ENCODE measurements at places on chromosomes 16 and 17.

GRCh38 chr16:84577034-84577803 is 40.7 kb downstream of the COTL1 start:
- DNase-seq: no peak

- no peak for DNase-seq
Measured at GRCh38 chr17:41748275-41748674, 13.8 kb upstream of the HAP1 start.

DNA sequence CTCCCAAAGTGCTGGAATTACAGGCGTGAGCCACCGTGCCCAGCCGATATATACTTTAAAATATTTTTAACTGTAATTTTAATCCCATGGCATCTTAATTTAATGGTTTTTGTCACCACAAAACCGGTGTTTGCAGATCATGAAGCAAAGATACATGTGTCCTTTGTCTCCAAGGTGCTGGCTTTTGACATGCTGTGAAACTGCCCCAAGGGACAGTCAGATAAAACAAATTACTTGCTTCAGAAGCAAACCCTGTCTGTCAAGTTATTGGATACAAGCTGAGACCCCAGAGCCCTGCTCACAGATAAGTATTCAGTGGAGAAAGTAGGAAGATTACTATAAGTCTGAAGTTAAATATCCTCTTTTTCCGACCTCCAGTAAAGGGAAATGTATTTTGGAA is 39.8 kb downstream of the ARL4D start:
- DNase-seq: no peak

GRCh38 chr16:30066761-30067583 is 1.4 kb downstream of the ALDOA start:
- no peak for DNase-seq

DNA sequence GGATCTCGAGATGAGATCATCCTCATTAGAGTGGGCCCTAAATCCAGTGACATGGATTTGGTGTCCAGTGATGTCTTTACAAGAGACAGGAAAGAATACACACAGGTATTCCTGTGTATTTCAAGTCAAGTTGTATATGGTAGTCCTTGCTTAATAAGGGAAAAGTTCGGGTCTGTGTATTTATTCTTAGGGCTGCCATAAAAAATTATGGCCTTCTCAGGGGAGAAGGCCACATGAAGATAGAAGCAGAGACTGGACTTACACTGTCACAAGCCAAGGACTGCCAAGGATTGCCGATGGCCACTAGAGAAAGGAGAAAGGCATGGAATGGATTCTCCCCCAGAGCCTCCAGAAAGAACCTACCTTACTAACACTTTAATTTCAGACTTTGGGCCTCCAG is 8.3 kb downstream of the KRABD2 start:
- no peak for DNase-seq

GRCh38 chr16:11725457-11725856 is 17.2 kb downstream of the TXNDC11 start:
- DNase-seq: no peak

- DNase-seq: no peak
Measured at GRCh38 chr17:72603420-72604242, 482.8 kb downstream of the SOX9 start.

- DNase-seq: no peak
Measured at GRCh38 chr17:17978481-17979424, 6.1 kb downstream of the DRC3 start.

- no peak for DNase-seq
Measured at GRCh38 chr16:1174477-1175357, 21.8 kb downstream of the CACNA1H start.

DNA sequence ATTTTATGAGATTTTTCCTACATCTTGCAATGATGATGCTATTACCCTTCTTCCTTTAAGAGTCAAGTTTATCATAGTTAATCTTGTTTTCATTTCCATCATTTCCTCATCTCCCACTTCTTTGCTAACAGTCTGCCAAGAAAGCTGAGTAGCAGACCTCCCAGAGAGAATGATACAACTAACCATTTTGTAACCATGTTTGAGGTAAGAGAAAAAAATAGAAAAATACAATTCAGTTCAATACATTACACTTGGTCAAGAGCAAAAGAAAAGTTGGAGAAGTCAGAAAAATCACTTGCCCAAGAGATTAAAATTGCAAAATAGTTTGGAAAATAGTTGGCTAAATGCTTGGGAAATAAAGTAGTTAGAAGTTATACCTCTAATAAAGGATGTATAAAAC is 154.4 kb downstream of the ABCA8 start:
- no peak for DNase-seq

- DNase-seq: no peak
Measured at GRCh38 chr17:38619937-38620550, 14.3 kb upstream of the SRCIN1 start.

DNA sequence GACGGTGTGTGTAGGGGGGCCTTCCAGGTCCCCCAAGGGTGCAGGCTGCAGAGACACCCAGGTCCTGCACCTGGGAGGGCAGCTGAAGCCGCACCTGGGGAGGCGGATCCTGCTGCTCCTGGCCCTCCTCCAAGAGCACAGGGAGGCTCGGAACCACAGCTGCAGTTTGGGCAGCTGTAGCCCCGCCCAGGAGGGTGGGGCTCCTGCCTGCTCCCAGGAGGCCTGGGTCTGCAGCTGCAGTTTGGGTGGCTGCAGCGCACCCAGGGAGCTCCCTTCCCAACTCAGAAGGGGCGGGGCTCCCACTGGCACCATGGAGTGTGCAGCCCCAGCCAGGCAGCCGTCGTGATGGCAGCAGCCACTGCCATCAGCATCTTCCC is 69.4 kb upstream of the NKD1 start:
- DNase-seq: no peak

- no peak for DNase-seq
Measured at GRCh38 chr16:9458816-9459215, 367.4 kb downstream of the HAPSTR1 start.

DNA sequence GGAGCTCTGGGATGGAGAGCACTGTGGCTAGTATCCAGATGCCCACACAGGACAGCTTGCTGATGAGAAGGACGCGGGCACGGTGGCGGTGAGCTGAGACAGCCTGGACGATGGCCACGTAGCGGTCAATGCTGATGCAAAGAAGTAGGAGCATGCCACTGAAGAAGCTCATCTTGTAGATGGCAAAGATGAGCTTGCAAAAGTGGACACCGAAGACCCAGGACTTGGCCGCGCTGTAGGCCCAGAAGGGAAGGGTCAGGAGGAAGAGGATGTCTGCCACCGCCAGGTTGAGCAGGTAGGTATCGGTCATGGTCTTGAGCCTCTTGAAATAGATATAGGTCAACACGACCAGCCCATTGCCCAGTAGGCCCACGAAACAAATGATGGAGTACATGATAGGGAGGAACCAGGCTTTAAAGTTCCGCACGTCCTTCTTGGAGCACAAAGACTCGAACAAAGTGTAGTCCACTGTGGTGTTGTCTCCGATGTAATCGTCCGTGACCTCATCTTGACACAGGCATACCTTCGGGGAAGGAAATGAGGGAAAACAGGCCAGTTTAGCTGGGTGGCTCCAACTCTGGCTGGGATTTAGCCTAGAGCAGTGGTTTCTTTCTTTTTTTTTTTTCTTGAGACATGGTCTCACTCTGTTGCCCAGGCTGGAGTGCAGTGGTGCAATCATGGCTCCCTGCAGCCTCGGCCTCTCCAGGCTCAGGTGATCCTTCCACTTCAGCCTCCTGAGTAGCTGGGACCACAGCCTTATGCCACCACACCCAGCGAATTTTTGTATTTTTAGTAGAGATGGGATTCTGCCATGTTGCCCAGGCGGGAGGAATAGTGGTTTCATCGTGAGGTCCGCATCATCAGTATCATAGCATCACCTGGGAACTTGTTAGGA is 9.7 kb downstream of the CCR7 start:
- DNase-seq: no peak

GRCh38 chr17:64983708-64984107 is 64.4 kb upstream of the LRRC37A3 start:
- no peak for DNase-seq

GRCh38 chr17:1976683-1977064 is 48.5 kb downstream of the RTN4RL1 start:
- DNase-seq: no peak

DNA sequence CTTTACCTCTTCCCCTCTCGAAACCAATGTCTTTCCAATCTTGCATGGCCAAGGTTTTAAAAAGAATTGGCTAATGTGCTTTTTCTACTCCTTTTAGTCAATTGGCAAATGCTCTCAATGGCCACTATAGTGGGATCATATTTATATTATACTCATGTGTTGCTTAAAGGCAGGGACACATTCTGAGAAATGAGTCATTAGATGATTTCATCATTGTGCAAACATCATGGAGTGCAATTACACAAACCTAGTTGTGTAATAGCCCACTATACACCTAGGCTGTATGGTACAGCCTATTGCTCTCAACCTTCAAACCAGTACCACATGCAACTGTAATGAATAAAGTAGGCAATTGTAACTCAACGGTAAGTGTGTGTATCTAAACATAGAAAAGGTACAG is 180.9 kb downstream of the HS3ST3A1 start:
- DNase-seq: no peak

DNA sequence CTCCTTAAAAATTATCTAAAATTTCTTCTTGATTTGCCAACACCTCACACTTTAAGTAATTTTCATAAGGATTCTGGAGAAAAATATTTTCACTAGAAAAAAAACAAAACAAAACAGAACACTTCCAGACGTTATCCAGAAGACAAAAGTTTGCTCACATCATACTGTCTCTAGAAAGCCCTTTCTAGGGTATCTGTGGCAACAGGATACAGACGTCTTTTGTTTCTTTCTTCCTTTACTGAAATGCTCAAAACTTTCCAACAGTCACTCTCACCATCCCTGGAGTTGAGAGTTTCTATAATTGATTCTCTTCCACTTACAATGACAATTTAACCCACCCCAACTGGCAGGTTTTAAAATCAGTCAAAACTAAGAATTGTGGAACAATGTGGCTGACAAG is 2.6 kb downstream of the ZC3H7A start:
- no peak for DNase-seq

DNA sequence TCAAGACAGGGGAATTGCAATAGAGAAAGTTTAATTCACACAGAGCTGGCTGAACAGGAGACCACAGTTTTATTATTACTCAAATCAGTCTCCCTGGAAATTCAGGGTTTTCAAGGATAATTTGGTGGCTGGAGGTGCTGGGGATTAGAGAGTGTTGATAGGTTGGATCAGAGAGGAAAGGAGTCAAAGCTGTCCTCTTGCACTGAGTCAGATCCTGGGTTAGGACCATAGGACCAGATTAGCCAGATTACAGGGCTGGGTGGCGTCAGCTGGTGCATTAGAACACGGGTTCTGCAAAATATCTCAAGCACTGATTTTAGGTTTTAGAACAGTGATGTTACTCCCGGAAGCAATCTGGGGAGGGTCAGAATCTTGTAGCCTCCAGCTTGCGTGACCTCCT is 1.8 kb upstream of the NSMCE1 start:
- DNase-seq: no peak

- DNase-seq: no peak
Measured at GRCh38 chr17:78429618-78429995, 51.2 kb downstream of the PGS1 start.

GRCh38 chr16:83336603-83337002 is 471.2 kb upstream of the HSBP1 start:
- DNase-seq: no peak

- DNase-seq: no peak
Measured at GRCh38 chr17:73191443-73192205, 1.2 kb upstream of the COG1 start.

- peak; percentile 7 for DNase-seq
Measured at GRCh38 chr17:40417258-40417608, 463 bp downstream of the TOP2A start.

GRCh38 chr17:76048025-76048605 is 21.0 kb upstream of the EVPL start:
- no peak for DNase-seq

DNA sequence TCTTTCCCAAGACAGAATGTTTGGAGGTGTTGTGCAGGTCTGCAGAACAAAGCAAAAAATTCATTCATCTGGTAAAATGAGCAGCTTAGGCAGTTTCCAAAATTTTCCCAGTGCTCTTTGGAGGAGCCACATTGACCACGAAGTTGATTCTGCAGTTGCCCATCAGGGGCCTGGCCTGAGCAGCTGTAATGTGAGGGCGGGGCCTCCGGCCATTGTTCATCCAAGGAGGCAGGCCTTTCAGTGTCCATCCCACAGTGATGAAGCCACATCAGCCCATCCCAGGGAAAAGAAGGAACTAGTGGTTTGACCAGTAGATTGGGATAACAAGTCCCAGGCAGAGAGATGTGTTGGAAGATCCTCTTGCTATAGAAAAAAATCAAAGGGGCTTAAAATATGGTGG is 10.1 kb downstream of the UBFD1 start:
- no peak for DNase-seq

DNA sequence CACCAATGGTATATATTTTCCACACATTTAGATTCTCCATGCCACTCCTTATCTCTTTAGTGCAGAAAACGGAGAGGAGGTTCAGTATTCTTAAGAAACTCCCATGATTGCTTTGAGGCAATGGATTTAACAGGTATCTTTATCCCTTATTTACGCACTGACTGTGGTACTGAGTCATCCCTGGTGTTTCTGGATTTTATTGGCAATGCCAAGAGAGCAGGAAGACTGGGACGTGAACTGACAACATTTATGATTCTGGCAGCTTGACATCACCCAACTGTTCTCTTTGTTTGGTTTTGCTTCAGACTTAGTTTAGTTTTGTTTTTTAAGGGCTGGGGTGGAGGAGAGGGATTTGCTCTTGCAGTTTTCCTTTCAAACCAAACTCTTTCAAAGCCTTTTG is 131.4 kb downstream of the WWOX start:
- no peak for DNase-seq

GRCh38 chr16:17617021-17617552 is 146.3 kb upstream of the XYLT1 start:
- DNase-seq: no peak
